Activated CD4-positive, alpha-beta T cell treated with anti-CD3 and anti-CD28 coated beads, Interleukin-2, amount 50 U/mL, for 24 hours (primary cell): ENCODE measurements at places on chromosomes 2 and 18.
A peak's percentile ranks its signal among the peaks of the same experiment; 100 is the strongest.

DNA sequence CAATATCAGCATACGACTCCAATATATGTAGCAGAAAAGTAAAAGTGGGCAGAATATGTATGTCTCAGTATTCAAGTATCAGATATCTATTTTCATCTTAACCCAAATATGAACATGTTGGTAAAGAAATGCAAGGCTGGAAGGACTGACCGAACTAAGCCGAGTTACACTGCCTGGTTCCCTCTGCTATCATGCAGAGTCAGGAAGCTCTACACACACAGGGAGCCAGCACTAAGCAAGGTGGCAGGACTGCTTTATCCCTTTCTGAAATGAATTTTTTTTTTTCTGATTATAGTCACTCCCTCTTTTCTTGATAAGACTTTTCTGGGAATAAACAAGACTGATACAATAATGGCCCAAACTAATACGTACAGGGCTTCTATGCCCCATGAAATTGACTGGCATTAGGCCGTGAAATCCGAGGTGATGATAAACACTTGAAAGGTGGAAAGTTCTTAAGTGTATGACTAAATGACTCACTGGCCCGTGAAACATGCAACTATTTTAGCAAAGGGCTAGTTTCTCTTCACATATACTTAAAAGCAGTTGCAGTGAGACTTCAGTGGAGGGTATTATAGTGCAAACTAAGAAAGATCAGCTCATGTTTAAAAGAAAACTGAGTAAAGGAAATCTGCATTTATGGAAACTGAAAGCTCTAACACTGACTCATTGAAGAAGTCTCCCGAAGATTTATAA, 14.9 kb downstream of the DPP4 start:
- DNase-seq, result peak; percentile 46

DNA sequence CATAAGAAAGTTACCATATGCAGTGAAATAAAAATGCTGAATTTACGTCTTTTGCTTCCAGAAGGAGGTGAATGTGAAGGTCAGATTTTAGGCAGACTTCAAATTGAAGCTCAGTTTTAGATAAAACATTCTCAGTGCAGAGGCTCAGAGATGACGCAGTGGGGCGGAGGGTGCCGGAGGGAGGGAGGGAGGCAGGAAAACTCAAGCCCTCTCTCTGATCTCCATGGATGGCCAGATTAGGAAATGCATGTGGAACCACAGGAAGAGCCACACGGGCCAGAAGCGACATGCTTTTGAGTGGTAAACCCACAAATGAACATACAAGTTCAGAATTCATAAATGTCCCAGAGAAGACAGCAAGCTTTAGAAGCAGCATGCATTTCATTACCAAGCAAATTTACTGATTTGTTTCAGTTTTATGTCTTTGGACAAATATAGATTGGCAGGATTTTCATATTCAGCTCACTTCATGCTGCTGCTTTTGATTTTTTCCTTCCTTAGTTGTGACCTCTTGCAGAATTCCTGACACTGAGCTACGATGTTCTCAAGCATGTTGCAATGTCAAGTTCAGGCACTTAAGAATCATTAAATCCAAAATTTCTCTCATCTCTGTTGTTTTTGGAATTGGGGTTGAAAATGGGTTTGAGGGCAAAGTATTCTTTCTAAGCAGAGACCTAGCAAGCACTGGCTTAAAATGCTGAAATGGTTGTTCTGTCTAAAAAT, 29.7 kb upstream of the APCDD1 start:
- no peak for DNase-seq

DNA sequence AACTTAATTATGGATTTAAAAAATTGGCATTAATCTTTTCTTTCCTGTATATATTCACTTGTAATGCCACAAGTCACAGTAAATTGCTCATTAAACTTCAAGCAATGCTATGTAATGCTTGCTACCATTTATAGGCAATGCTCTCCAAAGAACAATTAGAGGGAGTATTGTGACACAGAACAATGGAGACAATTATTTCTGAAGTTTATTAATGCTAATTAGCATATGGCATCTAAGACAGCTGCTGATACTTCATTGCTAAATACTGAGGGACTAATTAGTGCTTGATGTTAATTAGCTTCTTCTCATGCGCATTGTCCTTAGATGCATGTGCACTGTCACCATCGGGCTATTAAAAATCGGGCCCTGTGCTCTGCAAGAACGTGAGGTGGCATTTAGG, 1012.8 kb downstream of the SOCS6 start:
- no peak for DNase-seq

- DNase-seq, result no peak
Observed at GRCh38 chr18:25736516-25736915, 353.9 kb downstream of the SS18 start.

DNA sequence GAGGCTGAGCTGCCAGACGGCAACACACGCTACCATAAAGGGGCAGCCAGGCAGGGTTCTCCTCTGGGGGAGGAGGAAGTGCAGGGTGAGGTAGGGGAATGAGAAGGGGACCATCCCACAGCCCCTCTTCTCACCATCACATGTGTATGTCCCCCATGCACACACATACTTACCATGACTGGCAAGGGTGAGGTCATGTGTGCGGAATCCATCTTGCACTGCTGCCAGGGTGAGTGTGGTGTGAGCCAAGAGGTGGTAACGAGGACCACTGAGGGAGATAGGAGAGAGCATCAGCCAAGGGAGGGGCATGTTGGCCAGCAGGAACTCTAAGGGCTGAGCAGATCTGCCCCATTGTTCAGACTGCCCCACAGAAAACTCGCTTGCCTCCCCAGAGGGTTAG, 7.1 kb downstream of the WDR54 start:
- no peak for DNase-seq

DNA sequence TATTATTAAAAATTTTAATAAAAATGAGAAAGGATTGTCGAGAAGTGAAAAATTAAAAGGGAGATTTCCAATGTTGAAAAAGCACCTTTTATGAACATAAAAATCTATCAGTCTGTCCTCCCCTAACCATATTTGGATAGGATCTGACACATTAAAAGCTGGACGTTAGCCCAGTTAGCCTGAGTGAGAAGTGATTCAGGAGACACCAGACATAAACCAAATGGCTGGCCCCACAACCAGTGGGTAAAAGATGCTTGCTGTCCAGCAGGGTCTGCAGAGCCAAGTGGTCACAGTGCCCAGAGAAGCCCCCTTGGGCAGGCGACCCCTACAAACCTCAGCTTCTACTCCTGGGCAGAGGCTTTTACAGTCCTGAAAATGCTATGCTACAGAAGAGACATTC, 253.8 kb upstream of the LYPD1 start:
- DNase-seq, result no peak

DNA sequence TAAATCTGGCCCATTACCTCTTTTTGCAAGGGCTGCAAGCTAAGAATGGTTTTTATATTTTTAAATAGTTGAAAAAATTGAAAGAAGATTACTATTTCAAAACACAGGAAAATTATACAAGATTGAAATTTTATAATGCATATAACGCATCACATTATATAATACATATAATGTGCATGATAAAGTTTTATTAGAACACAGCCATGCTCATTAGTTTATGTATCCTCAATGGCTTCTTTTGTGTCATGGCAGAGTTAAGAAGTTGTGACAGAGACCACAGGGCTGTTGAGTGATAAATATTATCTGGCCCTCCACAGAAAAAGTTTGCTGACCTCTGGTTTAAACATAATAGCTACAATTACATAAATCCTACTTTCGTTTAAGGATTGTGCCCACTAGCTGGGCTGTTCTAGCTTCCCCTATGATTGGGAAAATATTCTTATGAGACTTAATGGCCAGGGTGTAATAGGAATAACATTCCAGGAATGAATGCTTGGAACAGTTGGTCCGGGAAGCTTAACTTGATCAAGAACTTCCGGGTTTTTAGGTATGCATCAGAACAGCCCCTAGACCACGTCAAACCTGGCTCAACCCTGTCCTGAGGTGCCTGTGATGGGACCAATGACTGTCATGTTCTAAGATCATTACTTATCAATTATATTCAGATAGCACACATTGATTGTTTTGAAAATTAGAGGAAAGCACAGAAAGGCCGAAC, 98.7 kb upstream of the LPIN2 start:
- no peak for DNase-seq

- no peak for DNase-seq
Observed at GRCh38 chr18:56836173-56836572, 185.0 kb downstream of the WDR7 start.

DNA sequence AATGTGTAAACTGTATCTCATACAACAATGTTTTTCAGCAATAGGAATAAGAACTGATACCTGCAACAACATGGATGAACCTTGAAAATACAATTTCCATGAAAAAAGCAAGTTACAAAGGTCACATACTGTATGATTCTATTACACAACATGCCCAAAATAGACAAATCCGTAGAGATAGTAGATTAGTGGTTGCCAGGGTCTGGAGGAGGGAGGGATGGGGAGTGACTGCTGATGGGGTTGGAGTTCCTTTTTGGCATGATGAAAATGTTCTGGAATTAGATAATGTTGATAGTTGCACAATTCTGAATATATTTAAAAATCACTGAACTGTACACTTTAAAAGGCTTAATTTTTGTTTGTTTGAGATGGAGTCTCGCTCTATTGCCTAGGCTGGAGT, 33.8 kb downstream of the UBXN4 start:
- DNase-seq, result no peak

DNA sequence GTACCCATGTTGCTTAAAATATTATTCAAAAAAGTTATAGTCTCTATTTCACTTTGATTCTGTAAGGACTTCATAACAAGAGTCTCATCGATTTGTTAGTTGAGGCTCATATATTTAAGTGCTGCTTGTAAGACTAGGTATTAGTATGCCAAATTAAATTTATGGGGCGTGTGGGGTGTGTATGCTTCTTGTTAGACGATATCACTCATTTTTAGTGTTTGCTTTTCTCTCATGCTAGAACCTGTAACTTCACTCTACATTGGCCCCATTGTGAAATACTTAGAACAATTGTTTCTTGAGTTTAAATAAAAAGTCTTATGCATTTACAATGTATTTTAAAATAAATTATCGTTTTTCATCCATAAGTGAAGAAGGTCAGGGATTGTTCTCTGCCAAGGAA, 63.6 kb downstream of the CTNNA2 start:
- DNase-seq, result no peak
